ENCODE measurements at places on chromosomes 3 and 15. TPM values are rescaled to one million over a fixed set of nuclear protein-coding genes. Genes with fewer than 3 reads are reported as not detected.

DNA sequence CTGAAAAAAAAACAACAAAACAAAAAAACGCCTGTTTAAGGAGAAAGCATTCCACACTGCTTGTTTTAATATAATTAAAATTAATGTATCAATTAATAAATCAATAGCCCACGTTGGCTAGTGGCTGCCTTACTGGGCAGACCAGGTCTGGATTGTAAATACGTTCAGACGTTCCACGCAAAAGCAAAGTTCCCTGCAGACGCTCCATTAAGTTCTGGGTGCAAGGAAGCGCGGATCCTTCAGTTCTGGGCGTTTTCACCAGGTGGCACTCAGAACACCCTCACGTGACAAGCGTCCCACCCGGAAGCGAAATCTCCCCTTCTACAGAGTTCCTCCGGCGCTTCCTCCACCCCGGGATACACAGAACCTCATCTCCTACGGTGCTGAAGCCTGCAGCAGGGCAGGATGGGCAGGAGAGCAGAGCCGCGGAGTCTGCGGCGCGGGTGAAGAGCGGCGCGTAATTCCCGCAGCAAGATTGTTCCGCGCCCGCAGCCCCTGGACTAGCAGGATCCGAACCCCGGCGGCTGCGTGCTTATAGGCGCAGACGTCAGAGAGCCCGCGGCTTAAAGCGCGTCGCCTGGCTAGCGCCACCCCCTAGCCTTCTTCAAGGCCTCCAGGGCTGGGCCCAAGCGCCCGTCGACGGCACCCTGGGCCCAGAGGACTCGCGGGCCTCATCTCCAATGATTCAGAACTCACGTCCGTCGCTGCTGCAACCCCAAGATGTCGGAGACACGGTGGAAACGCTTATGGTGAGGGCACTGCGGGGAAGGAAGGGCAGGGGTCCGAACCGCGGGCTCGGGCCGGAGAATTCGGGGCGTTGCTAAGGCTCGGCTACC, at the start of gene SLC25A38:
Gene SLC25A38 (plus strand): TSS at position 326 of the 836 bp plus-strand sequence. CDS start 355 bp downstream, at position 681.
- peak; percentile 42 for DNase-seq
- H3K4me1 ChIP-seq: peaks cover 44% of the 10 kb centered on the region
- H3K4me3 ChIP-seq: peak within 1 kb of the TSS; percentile 99

DNA sequence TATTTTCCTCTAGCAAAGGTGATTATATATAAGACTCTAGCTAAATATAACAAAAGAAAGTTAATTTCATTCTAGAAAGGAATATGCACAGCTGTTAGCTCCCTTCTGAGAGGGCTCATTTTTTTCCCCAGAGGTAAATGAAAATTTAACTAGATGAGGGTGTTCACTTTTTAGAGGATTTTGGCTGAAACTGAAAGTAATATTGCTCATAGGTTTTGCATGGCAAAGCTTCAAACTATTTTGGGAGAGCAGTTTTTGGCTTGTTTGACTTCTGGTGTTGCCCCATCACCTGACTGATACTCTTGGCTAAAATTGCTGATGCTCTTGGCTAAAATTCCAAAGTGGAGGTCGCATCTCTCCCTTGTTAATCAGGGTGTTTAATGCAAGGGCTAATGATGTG, 311.9 kb downstream of the EDEM1 start:
- H3K36me3 ChIP-seq: no peaks in the 10 kb centered on the region
- no peaks in the 10 kb centered on the region for H3K4me1 ChIP-seq
- H3K27me3 ChIP-seq: no peaks in the 10 kb centered on the region
- H3K27ac ChIP-seq: no peak overlapping the region

The EID1 gene
- total RNA-seq: 143 TPM

GRCh38 chr3:59775761-59776325, 726.0 kb upstream of the CFAP20DC start:
- no peak overlapping the region for H3K4me3 ChIP-seq
- H3K27me3 ChIP-seq: no peaks in the 10 kb centered on the region
- no peak for DNase-seq
- H3K4me1 ChIP-seq: peaks cover 5% of the 10 kb centered on the region

DNA sequence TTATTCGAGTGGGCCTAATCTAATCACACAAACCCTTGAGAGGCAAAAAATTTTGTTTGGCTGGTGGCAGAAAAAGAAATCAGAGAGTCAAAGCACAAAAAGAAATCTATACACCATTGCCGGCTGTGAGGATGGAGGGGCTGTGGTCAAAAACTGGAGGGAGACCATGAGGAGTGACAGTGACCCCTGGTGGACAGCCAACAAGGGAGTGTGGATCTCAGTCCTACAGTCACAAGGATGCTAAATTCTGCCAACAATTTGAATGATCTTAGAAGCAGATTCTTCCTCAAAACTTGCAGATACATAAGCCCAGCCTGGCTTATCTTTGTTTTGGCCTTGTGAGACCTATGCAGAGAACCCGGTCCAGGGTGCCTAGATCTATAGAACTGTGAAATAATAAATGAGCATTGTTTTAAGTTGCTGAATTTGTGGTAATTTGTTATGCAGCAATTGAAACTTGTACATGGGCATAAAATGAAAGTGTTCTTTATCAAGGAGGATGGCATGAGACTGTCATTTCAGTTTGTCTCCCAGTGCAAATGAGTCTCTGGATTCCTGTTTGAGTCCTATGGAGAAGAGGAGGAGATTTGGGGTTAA, 103.0 kb upstream of the ARHGEF26 start:
- peak; percentile 23 for DNase-seq
- no peak overlapping the region for H3K27ac ChIP-seq
- no peak overlapping the region for H3K4me3 ChIP-seq
- H3K36me3 ChIP-seq: no peaks in the 10 kb centered on the region
- peaks cover 8% of the 10 kb centered on the region for H3K4me1 ChIP-seq

DNA sequence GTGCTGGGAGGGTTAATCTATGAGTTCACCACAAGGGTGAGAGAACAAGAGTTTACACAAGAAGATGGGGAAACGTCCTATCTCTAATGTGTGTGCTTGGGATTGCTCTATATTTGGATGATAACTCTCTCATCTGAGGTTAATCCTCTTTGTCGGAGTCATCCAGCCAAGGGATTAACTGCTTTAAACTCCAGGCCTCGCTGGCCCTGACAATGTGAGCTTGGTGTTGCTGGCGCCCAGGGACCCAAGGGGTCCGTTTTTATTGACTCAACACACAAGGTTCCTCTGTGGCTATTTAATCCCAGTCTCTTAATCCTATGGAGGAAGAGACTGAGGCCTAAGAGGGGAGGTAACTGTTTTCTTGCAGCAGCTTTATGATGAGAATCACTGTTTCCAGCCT, 14.2 kb downstream of the SV2B start:
- no peak overlapping the region for H3K27ac ChIP-seq
- H3K4me1 ChIP-seq: peaks cover 16% of the 10 kb centered on the region
- H3K4me3 ChIP-seq: no peak overlapping the region
